ENCODE measurements at places on chromosomes 3 and 15.

GRCh38 chr3:33799202-33799551 is 747 bp downstream of the PDCD6IP start:
- no peak for DNase-seq

DNA sequence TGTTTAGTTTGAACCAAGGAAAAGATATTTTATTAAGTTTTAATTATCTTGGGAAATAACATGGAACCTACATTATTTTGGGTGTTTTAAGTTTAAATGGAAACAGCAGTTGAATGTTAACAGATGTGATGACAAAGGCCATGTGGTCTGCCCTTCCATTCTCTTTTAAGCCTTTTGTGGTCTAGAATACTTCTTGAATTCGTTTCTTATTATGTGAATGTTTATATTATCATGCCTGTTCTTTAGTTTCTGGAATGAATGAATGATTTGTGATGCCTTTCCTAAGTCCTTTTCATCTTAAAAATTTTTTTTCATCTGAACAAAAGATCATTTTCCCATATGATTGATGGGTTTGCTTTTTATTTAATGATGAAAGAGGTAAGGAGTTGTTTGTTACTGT is 44.6 kb downstream of the SNRK start:
- no peak for DNase-seq

DNA sequence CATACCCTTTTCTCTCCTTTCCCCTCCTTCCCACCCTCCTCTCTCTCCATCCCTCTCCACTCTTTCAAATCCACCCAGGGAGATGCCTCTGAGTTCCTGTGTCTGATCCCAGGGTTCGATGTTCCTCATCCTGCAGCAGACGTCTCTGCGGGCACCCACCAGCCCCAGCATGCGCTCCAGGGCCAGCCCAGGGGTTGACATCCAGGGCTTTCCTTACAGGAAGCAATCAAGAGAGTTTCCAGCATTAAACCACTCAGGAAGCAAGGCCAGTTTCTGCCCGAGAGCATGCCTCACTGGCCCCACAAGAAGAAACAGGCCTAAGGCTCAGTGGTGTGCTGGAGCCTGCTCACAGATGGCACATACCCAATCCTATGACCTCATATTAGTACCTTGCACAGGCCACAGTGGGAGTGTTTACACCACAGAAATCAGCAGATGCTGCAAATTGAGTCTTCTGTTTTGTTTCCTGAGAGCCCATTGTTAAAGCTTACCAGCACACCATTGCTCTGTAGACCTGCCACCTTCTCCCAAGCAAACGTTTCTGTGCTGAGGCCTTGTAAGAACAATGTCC is 13.2 kb downstream of the SLC6A1 start:
- DNase-seq: no peak

DNA sequence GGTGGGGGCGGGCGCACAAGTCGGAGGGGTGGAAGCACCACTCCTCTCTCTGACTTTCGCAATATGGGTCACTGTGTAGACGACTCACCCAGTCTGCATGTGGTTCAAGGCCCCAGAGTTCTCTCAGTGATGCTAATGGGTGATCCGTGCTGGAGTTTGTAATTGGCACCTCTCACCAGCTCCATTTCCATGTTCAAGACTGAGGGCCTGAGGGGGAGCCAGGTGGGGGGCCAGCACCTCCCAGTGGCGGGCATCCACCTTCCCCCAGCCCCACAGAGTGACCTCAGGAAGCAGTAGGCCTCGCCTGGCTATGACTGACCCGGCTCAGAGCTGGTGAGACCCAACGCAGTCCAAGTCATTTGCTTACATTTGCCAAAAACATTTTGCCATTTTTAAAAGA is 230.0 kb upstream of the ST8SIA2 start:
- DNase-seq: no peak

DNA sequence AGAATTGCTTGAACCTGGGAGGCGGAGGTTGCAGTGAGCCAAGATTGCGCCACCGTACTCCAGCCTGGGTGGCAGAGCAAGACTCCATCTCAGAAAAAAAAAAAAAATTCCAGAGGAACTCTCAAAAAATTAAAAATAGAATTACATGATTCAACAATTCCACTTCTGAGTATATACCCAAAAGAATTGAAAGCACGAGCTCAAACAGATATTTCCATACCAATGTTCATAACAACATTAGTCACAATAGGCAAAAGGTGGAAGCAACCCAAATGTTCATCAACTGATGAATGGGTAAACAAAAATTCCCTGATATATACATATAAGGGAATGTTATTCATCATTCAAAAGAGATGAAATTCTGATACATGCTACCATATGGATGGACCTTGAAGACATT is 16.9 kb upstream of the MORF4L1 start:
- no peak for DNase-seq

- DNase-seq: no peak
Observed at GRCh38 chr15:59292442-59293151, 80.1 kb downstream of the MYO1E start.

DNA sequence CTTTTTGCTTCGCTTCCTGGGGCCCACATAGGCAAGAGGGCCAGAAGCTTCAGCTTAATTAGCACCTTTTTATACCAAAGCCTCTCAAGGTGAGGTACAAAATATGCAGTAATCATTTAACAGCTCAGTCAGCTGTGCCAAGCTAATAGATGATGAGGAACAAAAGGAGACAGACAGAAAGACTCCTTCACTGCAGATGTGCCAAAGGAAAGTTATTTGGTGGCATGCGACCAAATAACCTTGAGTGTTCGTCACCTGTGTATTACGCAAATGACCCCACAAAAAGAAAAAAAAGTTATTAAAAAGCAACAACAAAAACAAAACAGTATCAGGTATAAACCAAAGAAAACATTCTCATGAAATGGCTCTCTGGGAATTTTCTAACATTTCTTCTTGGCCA is 325.8 kb upstream of the IGF1R start:
- no peak for DNase-seq

GRCh38 chr3:7658294-7658693 is 797.4 kb downstream of the GRM7 start:
- no peak for DNase-seq

DNA sequence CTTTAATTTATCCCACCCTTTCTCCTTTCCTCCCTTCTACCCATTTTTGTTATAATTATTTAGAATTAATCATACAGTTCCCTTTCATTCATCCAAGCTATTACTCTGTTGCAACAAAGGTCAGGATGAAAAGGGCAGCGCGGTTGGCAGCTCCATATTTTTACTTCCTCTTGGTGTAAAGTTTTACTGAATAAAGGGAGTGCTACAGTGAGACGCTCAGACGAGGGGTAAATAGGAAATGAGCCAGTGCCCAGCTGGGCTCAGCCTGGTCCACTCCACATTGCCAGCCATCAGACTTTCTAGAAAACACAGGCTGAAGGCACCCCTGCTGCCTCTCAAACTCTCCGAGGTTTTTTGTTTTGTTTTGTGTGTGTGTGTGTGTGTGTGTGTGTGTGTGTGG is 21.9 kb upstream of the ZBTB38 start:
- no peak for DNase-seq

DNA sequence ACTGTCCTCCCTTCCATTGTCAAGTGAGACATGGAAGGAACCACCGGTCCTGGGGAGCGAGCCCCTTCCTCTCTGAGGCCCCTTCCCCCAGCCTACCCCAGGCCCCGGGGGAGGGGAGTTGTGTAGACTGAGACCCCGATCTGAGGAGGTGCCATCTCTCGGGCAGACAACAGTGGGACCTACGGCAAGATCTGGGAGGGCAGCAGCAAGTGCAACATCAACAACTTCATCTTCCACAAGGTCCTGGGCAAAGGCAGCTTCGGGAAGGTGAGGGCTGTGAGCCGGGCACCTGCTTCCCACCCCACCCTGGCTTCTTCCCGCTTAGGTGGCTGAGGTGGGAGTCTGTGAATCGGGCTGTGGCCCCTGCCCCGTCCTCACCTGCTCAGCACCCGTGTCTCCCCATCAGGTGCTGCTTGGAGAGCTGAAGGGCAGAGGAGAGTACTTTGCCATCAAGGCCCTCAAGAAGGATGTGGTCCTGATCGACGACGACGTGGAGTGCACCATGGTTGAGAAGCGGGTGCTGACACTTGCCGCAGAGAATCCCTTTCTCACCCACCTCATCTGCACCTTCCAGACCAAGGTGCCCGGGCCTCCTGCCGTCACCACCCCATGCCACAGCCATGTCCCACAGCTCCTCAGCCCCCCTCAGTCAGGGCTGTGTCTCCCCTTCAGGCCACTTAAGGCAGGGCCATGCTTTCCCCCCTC is 24.9 kb downstream of the PRKCD start:
- no peak for DNase-seq

DNA sequence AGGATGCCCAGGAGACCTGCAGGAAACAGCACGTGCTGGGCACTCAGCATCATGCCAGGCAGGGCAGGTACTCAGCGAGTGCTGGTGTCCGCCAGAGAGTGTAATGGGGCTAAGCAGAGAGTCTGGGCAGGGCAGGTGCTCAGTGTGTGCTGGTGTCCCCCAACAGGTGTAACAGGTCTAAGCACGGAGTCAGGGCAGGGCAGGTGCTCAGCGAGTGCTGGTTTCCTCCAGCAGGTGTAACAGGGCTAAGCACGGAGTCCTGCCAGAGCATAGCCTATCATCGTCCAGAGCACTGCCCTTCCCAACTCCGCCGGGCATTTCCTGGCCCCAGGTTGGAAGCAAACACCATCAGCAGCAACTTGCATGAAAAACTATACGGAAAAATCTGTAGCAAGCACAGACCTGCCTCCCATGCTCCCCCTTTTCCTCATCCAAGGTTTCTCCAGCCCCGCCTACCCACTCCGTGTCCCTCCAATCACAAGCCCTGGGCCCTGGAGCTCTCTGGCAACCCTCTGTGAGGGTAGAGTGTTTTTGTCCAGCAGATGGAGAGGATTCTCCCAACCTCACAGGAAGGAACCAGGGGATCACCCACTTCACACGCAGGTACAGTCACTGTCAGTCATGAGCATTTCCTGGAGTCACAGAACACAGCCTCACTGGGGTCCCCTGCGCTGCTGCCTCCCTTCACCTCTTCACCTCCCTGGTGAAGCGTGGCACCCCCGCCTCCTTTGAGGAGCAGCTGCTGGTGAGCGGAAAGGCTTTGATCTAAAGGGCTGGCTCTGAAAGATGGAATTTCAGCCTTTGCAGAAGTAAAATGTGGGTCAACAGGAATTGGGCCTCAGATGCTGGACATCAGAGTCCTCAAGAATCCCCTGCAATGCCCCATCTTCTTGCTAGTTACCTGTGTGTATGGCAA is 302.5 kb downstream of the OCA2 start:
- no peak for DNase-seq
